ENCODE measurements at places on chromosomes 1 and 21.

DNA sequence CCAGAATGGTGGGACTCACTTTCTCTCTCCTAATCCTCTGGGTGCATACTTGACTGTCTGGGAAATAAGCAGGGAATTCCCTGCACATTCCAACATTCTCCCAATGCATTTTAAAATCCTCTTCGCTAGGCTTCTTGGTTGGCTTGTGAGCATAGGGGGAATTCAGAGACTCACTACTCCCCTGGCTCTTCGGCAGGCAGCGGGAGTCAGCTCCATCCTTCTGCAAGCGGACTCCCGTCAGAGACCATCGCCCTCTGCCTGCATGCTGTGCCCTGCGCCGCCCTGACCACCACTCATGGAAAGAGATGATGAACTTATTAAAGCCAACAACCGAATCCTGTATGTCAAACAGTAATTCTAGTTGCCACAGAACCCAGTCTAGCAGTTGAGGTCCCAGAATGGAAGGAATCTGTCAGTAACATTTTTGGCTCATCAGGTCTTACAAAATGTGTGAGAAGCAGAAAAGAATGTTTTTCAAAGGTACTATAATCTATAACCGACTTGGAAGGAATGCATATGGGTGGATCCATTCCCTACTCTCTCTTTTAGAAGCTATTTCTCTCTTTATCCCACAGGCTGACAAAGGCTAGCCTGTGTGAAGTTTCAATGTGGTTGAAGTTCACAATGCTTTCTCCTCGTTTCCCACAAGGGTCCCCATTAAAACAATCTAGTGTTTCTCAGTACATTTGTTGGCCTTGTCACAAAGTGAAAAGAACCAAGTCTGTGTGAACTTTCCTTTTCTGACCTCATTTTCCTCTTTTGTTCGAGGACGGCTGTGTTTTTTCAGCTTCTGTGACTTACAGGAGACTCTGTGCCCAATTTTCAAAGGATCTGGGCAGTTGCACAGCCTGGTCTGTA lies 119.1 kb upstream of the ADAR start:
- DNase-seq = no peak

- DNase-seq = no peak
Measured at GRCh38 chr1:217718873-217719272, 87.7 kb downstream of the SPATA17 start.

GRCh38 chr1:209670441-209671082 lies 4.7 kb upstream of the G0S2 start:
- DNase-seq = no peak

- DNase-seq = no peak
Measured at GRCh38 chr1:94872771-94873495, 52.8 kb downstream of the SLC44A3 start.

DNA sequence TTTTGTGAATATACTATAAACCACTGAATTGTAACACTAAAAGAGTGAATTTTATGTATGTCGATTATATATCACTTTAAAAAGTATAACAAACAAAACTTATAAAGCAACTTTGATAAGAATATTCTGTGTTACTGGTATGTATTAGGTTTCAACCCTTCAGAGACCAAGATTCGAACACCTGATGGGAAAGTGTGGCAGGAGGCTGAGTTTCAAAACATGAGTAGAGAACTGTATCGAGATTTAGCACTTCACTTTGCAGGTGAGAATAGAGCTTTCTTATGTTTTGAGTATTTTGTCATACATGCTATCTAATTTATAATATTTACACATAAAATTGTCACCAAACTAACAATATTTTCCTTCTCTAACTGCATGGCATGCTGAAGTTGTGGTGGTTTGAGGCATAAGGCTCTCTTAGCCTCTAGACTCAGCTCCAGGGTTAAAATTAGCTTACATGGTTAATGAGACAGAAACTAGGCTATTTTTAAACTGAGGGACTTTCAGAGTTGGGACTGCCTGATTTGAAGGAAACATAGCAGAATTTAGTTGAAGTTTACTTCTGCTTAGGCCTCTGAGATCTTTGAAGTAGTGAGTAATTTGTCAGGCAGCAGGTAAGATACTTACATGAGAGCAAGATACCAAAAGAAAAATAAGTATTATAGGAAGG lies 48.6 kb downstream of the CEP350 start:
- DNase-seq = no peak

Data from activated CD4-positive, alpha-beta T cell treated with anti-CD3 and anti-CD28 coated beads for 36 hours (primary cell).